CD4-positive, CD25-positive, alpha-beta regulatory T cell (primary cell): ENCODE measurements at places on chromosomes 2 and 18. TPM values are rescaled to one million over a fixed set of nuclear protein-coding genes. Genes with fewer than 3 reads are reported as not detected.

GRCh38 chr2:233845301-233846060 is 8.9 kb downstream of the HJURP start:
- no peak overlapping the region for H3K27ac ChIP-seq
- no peak overlapping the region for H3K4me3 ChIP-seq
- peaks cover 2% of the 10 kb centered on the region for H3K36me3 ChIP-seq
- no peaks in the 10 kb centered on the region for H3K27me3 ChIP-seq
- no peak for DNase-seq

DNA sequence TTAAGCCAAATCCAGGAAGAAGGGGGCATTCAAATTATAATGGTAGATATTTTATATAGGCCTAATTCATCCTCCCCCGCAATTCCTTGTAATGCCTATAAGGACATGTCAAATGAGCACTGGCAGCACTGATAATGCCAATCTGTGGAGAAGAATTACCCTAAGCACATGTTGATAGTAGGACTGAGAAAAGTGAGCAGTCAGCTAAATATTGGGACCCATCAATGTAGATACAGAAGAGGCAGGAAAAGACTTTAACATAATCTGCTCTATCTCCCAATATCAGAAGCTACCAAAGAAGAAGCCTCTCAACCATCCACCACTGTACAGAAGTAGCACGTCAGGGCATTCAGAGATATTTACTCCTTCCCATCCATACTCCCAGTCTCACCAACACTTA is 101.3 kb upstream of the REG3A start:
- DNase-seq: no peak
- no peak overlapping the region for H3K4me3 ChIP-seq
- H3K4me1 ChIP-seq: no peaks in the 10 kb centered on the region
- H3K27ac ChIP-seq: no peak overlapping the region
- no peaks in the 10 kb centered on the region for H3K36me3 ChIP-seq
- no peaks in the 10 kb centered on the region for H3K27me3 ChIP-seq

DNA sequence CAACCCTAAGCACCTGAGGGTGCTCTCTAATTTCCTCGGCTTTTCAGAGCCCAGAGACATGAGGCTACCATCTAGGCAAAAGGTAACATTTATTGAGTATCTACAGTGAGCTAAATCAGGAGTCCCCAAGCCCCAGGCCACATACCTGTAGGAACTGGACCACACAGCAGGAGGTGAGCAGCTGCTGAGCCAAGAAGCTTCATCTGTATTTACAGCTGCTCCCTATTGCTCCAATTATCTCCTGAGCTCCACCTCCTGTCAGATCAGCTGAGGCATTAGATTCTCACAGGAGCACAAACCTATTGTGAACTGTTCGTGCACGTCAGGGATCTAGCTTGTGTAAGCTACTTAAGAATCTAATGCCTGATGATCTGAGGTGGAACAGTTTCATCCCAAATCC is 70.2 kb downstream of the RND3 start:
- H3K27ac ChIP-seq: no peak overlapping the region
- no peaks in the 10 kb centered on the region for H3K36me3 ChIP-seq
- no peak overlapping the region for H3K4me3 ChIP-seq
- no peaks in the 10 kb centered on the region for H3K27me3 ChIP-seq
- no peak for DNase-seq

GRCh38 chr2:218028189-218028495 is 25.3 kb upstream of the TNS1 start:
- H3K27me3 ChIP-seq: no peaks in the 10 kb centered on the region
- H3K36me3 ChIP-seq: no peaks in the 10 kb centered on the region
- no peak overlapping the region for H3K27ac ChIP-seq
- H3K4me1 ChIP-seq: no peaks in the 10 kb centered on the region
- no peak for DNase-seq

GRCh38 chr2:130826821-130827501 is 9.8 kb upstream of the ARHGEF4 start:
- no peak for DNase-seq
- H3K36me3 ChIP-seq: no peaks in the 10 kb centered on the region
- H3K4me1 ChIP-seq: peaks cover 21% of the 10 kb centered on the region

The TRIM43 gene
- polyA plus RNA-seq: not detected
